Spinal cord (tissue), 10 donors: ENCODE measurements at places on chromosomes 6 and 20. TPM values are rescaled to one million over a fixed set of nuclear protein-coding genes. Genes with fewer than 3 reads are reported as not detected.

DNA sequence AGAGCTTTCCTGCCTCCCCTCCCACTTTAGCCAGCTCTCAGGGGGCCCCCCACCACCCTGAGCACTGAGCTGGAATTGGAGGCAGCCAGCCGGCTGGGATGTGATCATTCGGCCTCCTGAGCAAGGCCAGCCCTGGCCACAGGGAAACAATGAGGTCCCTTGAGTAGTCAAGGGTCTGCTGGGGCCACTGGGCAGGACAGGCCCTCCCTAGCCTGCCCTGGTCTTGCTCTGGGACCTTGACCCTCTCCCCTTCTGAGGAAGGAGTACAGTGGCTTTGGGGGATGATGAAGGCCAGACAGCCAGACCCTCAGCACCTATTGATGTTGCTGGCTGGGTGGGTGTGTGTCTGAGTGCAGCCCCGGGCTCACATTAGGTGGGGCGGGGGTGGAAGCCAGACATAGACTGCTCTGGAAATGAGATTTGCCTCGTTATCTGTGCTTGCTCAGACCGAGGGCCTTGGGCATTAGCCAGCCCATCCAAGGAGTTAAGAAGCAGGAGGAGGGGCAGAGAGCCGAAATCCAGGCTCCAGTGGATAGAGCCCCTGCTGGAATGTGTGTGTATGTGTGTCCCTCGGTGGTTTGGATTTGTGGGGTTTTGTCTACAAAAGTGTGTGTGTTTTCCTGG, 21.3 kb downstream of the CD40 start:
- no peak overlapping the region for H3K4me3 ChIP-seq
- no peaks in the 10 kb centered on the region for H3K36me3 ChIP-seq
- DNase-seq, result no peak

- H3K36me3 ChIP-seq, result no peaks in the 10 kb centered on the region
- no peak for DNase-seq
- no peaks in the 10 kb centered on the region for H3K4me1 ChIP-seq
- no peak overlapping the region for H3K4me3 ChIP-seq
- no peak overlapping the region for H3K27ac ChIP-seq
These were observed 147.4 kb downstream of the ALDH8A1 start for GRCh38 chr6:134802426-134803058.

DNA sequence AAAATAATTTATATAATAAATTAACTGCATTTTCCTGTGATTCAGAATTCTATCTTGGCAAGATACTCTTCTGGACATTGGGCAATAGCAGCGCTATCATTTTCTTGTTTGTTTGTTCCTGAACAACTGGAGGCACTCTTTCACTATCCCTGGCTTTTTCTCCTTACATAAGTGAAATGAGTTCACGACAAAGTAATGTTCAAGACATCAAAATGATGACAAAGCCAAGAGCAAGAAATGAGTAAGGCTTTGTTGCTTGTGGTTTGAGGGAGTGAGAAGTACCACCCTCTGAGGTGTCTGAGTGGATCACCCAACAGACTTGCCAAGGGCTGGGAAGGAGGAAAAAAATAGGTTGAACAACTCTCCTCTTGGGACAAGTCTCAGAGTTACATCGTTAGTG, 466.6 kb upstream of the JAG1 start:
- no peak overlapping the region for H3K4me3 ChIP-seq
- no peaks in the 10 kb centered on the region for H3K27me3 ChIP-seq
- no peak for DNase-seq
- no peaks in the 10 kb centered on the region for H3K4me1 ChIP-seq
- no peak overlapping the region for H3K27ac ChIP-seq

GRCh38 chr20:23096986-23097520, 10.9 kb upstream of the CD93 start:
- peaks cover 9% of the 10 kb centered on the region for H3K4me1 ChIP-seq
- H3K4me3 ChIP-seq, result no peak overlapping the region
- H3K27ac ChIP-seq, result no peak overlapping the region
- H3K27me3 ChIP-seq, result no peaks in the 10 kb centered on the region
- no peak for DNase-seq
- no peaks in the 10 kb centered on the region for H3K36me3 ChIP-seq

GRCh38 chr6:101728956-101729355, 335.4 kb downstream of the GRIK2 start:
- H3K27me3 ChIP-seq, result no peaks in the 10 kb centered on the region
- H3K4me3 ChIP-seq, result no peak overlapping the region
- H3K36me3 ChIP-seq, result no peaks in the 10 kb centered on the region
- no peak overlapping the region for H3K27ac ChIP-seq

DNA sequence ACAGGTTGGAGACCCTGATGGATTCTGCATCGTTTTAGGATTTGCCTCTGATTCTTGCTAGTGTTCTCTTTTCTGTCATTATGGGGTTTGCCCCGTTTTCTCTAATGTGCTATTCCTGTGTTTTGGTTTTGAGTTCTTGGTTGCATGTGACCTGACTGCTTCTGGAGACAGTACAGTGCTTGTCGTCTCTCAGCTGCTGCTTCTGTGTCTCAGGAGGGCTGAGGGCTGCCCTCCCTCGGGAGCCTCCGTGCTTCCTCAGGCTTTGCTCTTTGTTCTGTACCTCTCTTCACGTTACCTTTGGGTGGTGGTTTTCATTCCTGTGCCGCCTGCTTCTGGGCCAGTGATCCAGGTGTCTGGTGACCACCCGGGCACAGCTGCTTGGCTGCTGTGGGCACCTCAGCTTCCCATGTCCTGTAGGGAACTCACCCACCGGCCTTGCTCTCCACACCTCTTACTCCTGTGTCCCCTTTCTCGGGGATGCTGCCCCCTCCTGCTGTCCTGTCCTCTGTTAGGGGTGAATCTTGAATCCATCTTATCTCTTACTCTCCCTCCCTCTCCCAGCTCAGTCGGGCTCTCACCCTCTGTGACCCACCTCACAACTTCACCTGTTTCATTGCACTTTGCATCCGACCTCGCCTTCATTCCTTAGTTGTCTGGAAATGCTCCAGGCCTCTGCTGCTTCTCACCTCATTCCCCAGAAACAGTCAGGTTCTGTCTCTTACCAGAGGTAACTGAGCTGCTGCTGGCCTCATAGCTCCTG, 33.2 kb downstream of the PANK2 start:
- peaks cover 51% of the 10 kb centered on the region for H3K36me3 ChIP-seq
- no peak for DNase-seq
- H3K27me3 ChIP-seq, result no peaks in the 10 kb centered on the region
- H3K4me1 ChIP-seq, result peaks cover 3% of the 10 kb centered on the region

DNA sequence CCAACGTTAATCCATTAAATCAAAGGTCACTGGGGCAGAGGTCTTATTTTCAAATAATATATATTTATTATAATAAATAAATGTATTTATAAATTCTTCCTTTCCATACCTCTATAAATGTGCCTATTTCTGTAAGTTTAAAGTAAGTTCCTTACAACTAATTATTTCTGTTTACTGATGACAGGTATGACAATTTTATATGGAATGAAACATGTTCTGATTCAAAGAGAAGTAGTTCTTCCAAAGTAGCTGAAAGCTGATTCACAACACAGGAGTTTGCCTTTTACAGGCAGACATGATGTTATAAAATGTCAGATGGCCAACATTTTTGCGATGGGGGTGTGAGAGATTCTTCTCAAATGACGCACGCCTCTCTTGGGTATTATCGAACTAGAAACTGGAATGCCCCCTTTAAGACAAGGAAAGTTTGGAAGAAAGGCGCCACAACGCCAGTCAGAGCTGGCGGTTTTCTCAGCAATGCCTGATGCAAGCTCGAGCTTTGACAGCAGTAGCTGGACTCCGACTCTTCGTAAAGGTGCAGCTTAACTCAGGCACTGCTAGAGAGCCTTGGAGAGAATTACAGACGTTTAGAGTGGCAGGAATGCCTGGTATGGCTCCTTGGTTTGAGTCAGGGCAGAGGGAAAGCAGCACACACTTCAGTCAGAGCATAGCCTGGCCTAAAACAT, 92.1 kb downstream of the FOXC1 start:
- H3K27me3 ChIP-seq, result no peaks in the 10 kb centered on the region
- peak overlapping the region; percentile 42 for H3K27ac ChIP-seq
- H3K4me1 ChIP-seq, result no peaks in the 10 kb centered on the region
- DNase-seq, result no peak
- H3K4me3 ChIP-seq, result no peak overlapping the region

- H3K36me3 ChIP-seq, result no peaks in the 10 kb centered on the region
- no peaks in the 10 kb centered on the region for H3K4me1 ChIP-seq
- H3K27me3 ChIP-seq, result no peaks in the 10 kb centered on the region
- H3K27ac ChIP-seq, result no peak overlapping the region
- H3K4me3 ChIP-seq, result no peak overlapping the region
- DNase-seq, result peak; percentile 82
These were observed 235.9 kb downstream of the BTBD3 start for GRCh38 chr20:12153628-12154027.

DNA sequence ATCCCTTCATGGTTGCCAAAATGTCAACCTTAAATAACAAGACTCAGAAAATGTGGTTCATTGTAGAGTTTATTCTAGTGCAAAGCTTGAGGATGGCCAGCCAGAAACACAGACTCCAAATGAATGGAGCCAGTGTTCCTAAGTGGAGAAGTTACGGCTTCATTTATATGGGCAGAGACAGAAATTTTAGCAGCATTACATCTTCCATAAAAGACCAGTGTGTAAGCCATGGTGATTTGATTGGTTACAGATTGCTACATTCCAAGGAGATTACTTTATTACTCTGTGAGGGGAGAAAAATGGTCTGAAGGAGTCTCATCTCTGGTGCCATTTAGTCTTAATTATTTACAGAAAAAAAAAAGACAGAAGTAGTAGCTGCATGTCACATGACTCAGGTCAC, 97.8 kb downstream of the OTOR start:
- H3K36me3 ChIP-seq, result no peaks in the 10 kb centered on the region
- peak overlapping the region; percentile 64 for H3K27ac ChIP-seq
- no peaks in the 10 kb centered on the region for H3K27me3 ChIP-seq
- no peaks in the 10 kb centered on the region for H3K4me1 ChIP-seq
- DNase-seq, result peak; percentile 66
- H3K4me3 ChIP-seq, result no peak overlapping the region

The SLC22A3 gene
- 8.0 TPM for polyA plus RNA-seq

The SLC17A5 gene
- polyA plus RNA-seq, result 12.5 TPM

The HLA-DMB gene
- polyA plus RNA-seq, result 4.7 TPM
